ENCODE measurements at places on chromosomes 12 and 14. TPM values are rescaled to one million over a fixed set of nuclear protein-coding genes. Genes with fewer than 3 reads are reported as not detected.

- DNase-seq: no peak
These were observed 71.9 kb upstream of the METAP2 start for GRCh38 chr12:95402096-95402495.

DNA sequence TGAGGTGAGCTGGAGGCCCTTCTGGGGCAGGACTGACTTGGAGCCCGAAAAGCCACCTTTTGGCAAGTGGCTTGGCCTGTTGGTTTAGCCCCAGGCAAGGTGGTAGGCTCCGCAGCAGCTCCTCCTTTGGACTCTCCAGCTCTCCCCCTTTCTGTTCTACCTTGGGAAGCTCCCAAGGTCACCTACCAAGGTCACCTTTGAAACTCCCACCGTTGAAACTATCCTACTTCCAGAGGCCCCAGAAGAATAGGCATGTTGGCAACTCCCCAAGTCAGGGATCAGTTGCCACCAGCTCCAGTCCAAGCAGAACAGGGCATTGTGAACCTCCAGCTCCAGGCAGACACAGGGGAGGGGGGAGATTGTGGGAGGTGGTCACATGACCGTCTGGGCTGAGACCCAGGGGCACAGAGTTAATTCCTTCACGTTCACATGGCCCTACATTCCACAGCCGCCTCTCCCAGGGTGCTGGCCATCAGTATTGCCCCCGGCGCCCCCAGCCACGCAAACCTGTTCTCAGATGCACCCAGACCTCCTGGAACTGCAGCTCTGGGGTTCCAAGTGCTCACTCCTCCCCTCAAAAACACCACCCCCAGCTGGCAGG is 14.4 kb downstream of the IRF2BPL start:
- peak; percentile 78 for DNase-seq

DNA sequence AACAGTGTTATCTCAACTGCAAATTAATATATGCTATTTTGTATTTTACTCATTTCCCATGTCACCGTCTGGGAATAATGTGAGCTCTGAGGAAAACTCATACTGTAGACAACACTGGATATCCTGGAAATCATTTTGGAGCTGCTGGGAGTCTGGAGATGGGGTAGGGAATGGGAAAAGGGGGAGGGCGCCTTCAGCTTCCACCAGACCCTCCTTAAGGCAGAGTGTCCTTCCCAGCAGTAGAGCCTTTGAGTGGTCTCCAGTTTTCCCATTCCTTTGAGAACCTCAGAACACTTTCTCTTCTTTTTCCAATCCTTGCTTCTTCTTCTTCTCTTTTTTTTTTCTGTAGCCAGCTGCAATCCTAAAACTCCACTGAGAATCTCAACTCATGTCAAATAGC is 5.4 kb upstream of the LRIG3 start:
- no peak for DNase-seq

OR6J1 gene
- not detected for total RNA-seq

LRRC10 gene
- 39.2 TPM for total RNA-seq

LMO3 gene
- 3.8 TPM for total RNA-seq
